ENCODE measurements at places on chromosomes 11 and 22.

DNA sequence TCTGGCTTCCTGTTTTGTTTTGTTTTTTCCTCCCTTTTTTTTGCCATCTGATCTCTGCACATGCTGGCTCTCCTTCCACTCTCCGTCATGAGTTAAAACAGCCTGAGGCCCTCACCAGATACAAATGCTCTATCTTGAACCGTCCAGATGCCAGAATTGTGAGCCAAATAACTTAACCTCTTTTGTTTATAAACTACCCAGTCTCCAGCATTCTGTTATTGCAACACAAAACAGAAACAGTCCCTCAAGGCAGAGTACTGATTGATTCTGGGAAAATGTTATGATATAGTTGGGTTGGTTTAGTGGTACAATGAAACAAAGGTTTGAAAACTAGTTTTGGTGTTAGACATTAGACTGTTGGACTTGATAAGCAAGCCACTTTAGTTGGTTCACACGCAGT, 1390.0 kb upstream of the RAG2 start:
- no peak for DNase-seq

DNA sequence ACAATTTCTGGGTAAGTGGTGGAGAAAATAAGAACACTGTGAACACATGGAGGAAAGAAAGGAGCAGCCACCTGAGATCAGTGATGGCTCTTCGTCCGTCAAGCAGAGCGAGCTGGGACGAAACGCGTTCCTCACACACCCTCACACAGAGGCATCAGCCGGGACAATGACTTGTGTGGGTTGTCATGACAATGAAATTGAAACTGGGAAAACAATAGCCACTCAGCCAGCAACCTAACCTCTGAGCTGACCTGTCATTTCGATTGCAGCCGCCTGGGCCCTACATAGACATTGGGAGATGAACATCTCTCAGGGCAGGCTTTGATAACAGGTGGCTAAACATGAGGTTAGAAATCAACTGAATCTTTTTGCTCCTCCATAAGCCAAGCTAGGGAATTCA, 51.3 kb downstream of the TRIM29 start:
- no peak for DNase-seq

DNA sequence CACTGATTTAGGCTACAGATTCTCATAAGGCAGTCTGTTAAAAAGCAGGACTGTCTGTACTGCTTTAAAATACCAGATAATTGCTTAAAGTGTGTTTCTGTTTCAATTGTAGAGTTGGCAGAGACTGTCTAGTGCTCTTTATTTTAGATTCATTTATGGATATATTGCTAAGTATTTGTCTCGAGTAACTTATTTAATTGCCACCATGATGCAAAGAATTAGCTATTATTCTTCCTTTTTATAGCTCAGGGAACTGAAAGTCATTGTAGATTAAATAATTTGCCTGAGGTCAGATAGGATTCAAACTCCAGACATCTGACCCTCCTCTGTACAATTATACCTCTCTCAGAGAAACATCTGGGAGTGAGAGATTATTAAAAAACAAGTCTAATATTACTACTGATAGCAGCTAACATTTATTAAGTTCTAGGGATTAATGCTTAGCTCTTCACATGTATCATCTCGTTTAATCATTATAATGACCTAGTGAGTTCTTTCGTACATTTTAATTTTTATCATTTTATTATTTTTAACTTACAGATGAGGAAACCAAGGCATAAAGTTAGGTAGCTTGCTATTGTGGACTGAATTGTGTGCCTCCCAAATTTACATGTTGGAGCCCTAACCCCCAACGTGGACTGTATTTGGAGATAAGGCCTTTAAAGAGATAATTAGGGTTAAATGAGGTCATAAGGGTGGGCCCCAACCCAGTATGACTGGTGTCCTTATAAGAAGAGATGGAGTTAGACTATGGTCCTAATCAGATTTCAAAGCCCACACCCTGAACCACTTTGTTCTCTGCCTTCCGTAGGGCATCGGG, 19.7 kb upstream of the RAG2 start:
- DNase-seq = no peak

GRCh38 chr11:122893131-122893530, 10.6 kb downstream of the JHY start:
- no peak for DNase-seq

- DNase-seq = no peak
These were observed 104.0 kb downstream of the FAR1 start for GRCh38 chr11:13772223-13773046.

GRCh38 chr11:36023922-36024321, 80.1 kb downstream of the LDLRAD3 start:
- DNase-seq = no peak

DNA sequence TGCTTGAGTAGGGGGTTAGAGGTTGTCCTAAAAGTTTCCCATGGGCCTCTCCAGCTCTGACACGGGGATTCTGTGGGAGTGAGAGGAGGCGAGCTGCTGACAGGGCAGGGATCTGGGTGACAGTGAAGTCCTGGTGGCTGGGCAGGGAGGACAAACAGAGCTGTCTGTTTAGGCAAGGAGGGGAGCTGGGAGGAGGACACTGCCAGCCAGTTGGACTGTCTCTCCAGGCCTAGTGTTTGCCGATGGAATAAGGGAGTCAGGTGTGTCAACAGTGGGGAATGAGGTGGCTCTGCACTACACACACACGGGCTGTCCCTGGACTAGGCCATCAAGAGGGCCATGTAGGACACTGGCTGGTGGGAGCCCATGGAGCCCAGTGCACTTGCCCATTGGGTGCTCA, 20.6 kb upstream of the SYT7 start:
- DNase-seq = no peak

GRCh38 chr11:13386567-13386966, 76.5 kb downstream of the BTBD10 start:
- DNase-seq = no peak

GRCh38 chr22:22375576-22376351, 131.2 kb downstream of the VPREB1 start:
- DNase-seq = no peak

GRCh38 chr22:17570851-17571631, 7.7 kb downstream of the SLC25A18 start:
- DNase-seq = no peak

DNA sequence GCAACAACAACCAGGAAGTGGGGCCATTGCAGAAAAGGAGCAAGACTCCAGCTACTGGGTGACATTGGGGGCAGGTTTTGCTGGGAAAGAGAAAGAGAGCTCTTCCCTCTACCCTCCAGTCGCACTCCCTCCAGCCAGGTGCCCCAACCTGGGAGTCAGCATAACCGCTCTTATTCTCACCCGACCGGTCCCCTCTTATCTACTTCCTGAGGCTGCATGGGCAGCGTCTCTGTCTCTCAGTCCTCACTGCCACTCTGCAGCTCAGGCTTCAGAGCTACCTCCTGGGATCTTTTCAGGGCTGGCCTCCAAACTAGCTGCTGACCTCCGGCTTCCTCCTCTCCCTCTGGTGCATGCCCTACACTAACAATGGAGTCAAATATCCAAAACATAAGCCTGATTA, 5.1 kb downstream of the ZNF70 start:
- DNase-seq = no peak

GRCh38 chr11:79796704-79797103, 355.9 kb upstream of the TENM4 start:
- no peak for DNase-seq

DNA sequence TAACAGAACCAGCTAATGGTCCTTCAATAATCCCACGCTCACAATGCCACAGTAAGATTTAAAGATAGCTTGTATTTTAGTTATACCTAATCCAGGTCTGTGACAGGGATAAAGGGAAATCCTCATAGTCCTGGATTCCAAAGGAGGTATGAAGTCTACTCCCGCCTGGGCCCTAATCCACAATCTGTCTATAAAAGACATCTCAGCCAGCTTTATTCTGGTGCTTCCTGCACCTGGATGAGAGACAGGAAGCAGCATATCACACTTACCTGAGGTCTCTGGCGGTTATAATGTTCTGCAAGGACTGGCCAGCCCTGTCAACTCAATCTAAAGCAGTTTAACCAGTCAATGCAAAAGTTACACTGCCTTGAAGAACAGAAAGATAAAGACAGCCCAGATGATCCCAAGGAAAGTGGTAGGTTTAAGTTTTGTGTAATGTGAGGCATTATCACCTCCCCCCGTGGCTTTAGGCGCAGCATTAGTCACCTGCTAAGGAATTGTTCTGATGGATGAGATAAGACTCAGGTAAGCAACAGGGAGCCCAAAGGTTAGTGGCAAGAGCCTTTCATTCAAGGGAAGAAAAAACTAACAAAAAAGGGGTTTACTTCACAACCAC, 57.6 kb downstream of the PLEKHA7 start:
- DNase-seq = no peak

DNA sequence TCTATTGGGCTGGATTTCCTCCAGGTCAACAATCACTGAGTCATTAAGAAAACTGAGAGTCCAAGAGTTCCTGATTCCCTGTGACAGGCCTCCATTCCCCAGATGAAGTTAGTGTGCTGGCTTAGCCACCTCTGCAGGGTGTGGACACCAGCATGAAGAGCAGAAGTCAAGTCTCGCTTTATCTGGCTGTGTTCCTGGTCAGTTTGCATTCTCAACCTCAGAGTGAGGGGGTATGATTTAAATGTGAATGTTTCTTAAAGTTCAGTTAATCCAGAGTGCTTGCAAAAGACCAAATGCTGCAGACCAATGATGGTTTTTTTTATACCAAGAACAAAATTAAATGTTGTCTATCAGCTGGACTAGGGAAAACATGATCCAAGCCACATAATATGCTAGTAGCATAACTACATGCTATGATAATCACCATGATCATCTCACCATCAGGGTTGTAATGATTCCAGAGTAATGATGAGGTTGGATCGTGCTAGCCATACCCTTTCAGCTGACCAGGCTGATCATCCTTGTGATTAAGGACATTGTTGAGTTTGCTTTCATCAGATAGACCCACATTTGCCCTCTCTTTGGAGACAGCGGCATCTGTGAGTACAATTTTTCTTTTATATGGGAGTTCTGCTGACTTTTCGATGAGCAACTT, 145.8 kb upstream of the ARHGAP20 start:
- DNase-seq = no peak

- no peak for DNase-seq
These were observed 17.5 kb upstream of the OPCML start for GRCh38 chr11:133549826-133550225.

GRCh38 chr11:134157451-134157850, 66.3 kb downstream of the NCAPD3 start:
- DNase-seq = no peak

- DNase-seq = no peak
These were observed 13.7 kb downstream of the MUC5B start for GRCh38 chr11:1236316-1237127.

DNA sequence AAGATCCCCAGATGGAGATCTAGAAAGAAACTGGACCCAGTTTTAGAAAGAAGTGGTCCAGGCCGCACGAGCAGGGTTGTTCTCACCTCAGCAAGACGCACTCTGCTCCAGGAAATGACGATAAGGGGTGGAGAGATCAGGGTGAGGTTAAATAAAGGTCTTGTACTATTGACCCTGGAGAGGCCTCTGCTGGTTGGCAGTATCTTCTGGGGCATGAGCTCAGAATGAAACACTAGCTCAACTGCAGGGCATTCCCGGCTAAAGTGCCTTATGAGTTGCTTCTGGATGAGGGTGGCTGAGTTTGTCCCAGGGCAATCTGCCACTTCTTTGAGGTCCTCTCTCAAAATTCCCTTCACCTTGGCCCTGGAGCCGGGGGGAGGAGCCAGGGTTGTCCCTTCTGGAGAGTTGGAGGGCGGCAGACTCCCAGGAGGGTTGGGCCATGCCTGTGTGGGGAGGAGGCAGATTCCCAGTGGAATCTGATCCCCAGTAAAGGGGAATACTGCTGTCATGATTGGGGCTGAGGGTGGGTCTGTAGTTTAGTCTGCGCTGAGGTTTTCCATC, 10.9 kb downstream of the USP2 start:
- DNase-seq = no peak

- DNase-seq = no peak
These were observed 76.7 kb downstream of the ATG16L2 start for GRCh38 chr11:72890881-72891280.

DNA sequence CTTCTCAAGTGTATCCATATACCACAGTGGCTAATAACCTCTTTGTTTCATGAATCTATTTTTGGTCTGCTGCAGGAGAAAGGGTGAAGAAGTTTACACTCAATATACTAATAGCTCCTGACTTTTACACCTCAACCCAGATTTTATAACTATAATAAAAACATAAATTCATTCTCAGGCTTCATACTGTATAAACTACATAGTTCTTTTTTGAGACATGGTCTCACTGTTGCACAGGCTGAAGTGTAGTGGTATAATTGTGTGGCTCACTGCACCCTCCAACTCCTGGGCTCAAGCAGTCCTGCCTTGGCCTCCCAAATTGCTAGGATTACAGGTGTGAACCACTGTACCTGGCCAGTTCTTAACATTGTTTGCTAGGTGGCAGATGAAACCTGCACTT, 17.8 kb upstream of the CCDC179 start:
- DNase-seq = no peak

- peak; percentile 15 for DNase-seq
These were observed 10.4 kb downstream of the ASCL2 start for GRCh38 chr11:2259897-2260451.

DNA sequence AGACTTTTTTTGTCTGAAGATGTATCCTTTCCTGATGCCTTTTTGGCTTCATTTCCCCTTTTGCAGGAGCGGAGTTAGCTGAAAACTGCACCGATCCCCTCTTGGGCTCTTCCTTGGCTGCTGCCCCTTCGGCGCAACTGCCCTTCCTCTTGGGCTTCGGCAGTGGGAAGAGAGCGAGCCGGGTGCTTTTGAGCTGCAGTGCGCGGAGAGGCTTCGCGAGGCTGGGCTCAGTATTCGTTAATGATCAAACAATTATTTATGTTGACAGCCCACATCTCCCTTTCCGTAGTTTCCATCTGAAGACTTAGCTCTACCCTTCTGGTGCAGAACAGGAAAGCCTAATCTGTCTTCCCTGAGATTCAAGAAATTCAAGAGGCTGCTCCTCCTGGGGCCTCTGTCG, 170.8 kb downstream of the CSNK2A3 start:
- no peak for DNase-seq

DNA sequence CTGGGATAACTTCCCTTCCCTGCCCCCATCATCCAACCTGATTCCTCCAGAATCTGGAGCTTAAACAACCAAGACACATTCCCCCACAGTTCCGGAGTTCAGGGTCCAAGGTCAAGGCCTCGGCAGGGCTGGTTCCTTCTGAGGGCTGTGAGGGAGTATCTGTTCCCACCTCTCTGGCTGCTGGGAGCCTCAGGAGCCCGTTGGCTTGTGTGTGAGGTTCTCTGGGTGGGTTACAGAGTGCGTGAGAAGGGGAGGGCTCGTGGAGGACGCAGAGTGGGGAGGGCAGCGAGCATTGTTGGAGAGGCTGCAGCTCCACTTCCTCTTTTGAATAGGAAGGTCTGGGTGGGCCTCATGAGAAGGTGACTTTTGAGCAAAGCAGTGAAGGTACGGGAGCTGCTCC, 8.5 kb downstream of the SERHL2 start:
- no peak for DNase-seq

GRCh38 chr11:123360267-123360936, 69.7 kb upstream of the GRAMD1B start:
- DNase-seq = no peak

DNA sequence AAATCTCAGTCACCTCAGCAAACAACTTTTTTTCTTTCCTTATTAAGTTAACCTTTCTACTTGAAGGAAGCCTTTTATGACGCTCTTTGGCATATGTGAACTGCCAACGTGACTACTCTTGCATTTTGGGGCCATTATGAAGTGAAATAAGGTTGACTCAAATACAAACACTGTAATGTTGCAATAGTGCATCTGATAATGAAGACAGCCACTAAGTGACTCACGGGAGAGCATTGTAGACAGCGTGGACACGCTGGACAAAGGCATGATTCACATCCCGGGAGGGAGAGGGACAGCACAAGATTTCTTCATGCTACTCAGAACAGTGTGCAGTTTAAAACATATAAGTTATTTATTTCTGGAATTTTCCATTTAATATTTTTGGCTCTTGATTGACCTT, 560.8 kb downstream of the ETS1 start:
- DNase-seq = no peak

- peak; percentile 61 for DNase-seq
These were observed 98.0 kb upstream of the ASPHD2 start for GRCh38 chr22:26330971-26331625.

All from stimulated activated CD4-positive, alpha-beta T cell treated with anti-CD3 and anti-CD28 coated beads, Interleukin-2, amount 100 ng/mL, for 24 hours (primary cell).